ENCODE measurements at places on chromosomes 6 and 20.

DNA sequence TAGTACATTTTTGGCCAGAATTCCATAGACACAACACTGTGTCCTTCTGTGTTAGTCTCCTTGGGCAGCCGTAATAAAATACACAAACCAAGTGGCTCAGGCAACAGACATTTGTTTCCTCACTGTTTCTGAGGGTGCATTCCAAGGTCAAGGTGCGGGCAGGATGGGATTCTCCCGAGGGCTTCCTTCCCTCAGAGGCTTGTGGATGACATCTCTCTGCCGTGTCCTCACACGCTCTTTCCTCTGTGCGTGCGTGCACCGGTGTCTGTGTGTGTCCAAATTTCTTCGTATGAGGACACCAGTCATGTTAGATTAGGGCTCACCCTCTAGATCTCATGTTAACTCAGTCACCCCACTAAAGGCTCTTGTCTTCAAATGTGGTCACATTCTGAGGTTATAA lies 30.6 kb downstream of the CDYL start:
- no peak for DNase-seq

DNA sequence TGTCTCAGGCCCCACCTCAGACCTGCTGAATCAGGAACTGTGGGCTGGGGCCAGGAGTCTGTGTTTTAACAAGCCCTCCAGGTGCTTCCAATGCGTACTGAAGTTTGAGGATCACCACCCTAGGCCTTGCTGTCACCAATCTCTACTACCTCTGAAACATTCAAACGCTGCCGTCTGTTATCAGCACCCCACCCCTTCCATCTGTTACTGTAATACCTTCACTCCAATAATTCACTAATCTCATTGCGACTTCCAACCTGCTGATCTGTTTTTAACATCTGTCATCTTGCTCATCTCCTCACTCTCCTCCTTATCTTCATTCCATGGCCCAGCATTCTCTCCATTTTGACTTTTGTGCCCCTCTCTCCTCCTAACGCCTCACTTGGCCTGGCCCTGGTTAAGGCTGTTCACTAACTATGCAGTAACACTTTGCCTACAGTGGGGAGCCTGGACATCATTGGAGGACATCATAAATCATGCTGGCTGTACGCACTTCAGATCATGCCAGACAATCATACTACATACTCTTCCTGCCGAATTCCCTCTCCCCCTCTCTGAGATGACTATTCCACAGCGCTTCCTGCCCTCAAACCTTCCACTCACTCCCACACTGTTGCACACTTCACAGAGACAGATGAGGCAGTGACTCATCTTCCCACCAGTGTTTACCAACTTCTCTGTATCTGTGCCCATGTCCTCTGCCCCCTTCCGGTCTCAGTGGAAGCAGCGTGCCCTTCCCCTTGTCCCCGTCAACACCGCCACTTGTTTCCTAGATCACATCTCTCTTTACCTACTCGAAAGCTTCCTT lies 3.0 kb upstream of the GUCA1B start:
- DNase-seq = no peak

DNA sequence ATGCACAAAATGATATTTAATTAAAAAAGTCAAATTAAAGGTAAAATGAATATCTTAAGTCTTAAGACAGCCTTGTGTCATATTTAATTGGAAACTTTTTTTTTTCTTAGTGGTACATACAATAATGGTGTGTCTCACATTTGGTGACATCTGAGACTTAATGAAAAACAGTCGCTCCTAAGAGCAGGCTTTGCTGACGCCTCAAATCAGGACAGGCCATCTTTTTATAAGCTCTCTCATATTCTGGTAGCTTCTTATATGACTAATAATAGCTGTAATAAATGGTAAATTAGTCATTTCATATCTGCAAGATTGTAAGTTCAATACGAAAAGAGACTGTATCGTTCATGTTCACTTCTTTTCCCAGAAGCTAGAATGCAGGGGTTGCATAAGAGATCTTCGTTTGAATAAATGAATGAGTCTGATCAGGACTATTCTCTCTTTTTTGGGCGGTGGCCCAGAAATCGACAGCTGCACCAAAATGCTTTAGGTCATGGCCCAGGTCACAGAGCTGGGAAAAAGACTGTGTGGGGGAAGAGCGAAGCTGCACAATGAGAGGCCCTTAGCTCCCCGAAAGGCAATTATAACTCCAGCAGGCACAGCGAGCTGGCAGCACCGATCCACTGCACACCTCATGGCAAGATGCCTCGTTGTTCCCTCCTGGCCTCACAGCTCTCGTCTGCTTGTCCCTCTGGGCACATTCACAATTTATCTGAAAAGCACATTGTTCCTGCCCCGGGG lies 69.4 kb downstream of the NRN1 start:
- DNase-seq = no peak

DNA sequence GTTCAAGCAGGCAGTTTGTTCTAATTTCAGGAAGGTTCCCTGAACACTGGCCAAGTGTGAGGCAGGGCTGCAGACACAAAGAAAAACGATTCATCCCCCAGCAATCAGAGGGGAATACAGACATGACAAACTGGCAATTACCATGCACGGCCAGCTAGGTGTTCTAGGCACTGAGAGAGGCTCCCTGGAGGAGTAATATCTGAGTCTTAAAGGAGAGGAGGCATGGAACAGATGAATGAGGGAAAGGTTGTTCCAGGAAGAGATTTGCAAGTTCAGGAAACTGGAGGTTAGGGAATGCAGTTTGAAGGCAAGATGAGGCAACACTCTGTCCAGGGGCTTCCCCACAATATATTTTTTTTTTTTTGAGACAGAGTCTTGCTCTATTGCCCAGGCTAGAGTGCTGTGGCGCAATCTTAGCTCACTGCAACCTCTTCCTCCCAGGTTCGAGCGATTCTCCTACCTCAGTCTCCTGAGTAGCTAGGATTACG lies 11.1 kb downstream of the RRAGD start:
- DNase-seq = no peak

Data from stimulated activated CD4-positive, alpha-beta T cell treated with anti-CD3 and anti-CD28 coated beads, Interleukin-15, amount 100 ng/mL, for 1 hour (primary cell).